ENCODE measurements at places on chromosomes 16 and 17. TPM values are rescaled to one million over a fixed set of nuclear protein-coding genes. Genes with fewer than 3 reads are reported as not detected.

Gene CDH13
- total RNA-seq, result 81.7 TPM

- no peak for DNase-seq
Observed at GRCh38 chr17:13084420-13084819, 66.6 kb upstream of the ELAC2 start.

GRCh38 chr17:80397686-80398085 lies 17.3 kb upstream of the ENDOV start:
- no peak for DNase-seq

- DNase-seq, result no peak
Observed at GRCh38 chr16:24520983-24521382, 18.4 kb upstream of the RBBP6 start.

Gene KCTD5
- total RNA-seq, result 14.3 TPM

DNA sequence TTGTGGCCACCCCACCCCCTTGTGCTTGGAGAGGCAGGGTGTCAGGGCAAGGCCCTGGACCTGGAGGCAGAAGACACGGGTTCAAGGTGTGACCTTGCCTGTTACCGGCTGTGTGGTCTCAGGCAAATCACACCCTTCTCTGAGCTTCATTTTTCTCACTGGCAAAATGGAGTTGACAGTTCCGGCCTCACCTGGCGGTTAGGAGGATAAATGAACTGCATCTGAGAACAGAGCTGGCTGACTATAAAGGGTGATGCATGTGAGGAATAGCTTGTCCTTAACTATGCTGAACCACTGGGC lies 4.2 kb upstream of the MEOX1 start:
- DNase-seq, result no peak

GRCh38 chr17:1737531-1738291 lies 5.0 kb upstream of the SERPINF2 start:
- no peak for DNase-seq

DNA sequence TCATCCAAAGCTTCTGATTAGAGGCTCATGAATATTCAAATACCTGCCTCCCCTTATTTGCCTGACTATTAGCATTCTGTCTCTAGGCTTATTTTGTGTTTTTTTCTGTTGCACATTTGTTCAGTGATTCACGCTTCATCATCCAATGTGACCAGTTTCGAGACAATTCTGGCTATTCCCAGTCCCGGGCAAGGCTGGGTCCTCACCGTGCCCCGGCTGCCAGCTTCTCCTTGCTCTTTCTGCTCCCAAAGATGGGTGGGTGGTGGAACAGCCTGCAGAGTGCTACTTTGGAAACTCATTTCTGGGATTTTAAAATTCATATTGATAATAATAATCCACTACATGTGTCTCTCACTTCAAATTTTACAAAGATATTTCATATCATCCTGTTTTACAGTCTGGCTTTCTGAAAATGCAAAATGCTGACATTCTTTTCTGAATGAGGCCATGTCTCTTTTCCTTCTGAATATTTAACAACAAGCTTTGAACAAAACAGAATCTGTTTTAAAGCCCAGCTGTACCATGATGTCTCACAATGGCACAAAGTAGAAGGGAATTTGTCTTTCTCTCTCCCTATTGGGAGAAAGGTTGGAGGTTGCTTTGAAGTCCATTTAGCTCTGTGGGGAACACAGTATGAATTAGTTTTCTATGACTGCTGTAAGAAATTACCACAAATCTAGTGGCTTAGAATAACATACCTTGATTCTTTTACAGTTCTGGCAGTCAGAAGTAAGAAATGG lies 116.9 kb upstream of the CDH13 start:
- DNase-seq, result no peak

DNA sequence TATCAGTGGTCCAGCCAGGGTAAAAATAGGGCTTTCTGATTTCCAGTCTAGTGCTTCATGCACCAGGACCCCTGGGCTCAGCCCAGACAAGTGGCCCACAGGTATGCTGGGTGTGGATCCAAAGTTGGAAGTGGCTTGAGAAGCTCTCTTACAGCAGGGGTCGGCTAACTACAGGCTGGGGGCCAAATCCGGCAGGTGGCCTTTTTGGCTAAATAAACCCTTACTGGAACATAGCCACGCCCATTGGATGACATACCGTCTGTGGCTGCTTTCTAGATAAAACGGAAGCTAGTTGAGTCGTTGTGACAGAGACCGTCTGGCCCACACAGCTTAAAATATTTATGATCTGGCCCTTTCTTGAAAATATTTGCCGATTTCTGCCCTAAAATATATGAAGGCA lies 119.0 kb upstream of the CDC42EP4 start:
- DNase-seq, result peak; percentile 37

DNA sequence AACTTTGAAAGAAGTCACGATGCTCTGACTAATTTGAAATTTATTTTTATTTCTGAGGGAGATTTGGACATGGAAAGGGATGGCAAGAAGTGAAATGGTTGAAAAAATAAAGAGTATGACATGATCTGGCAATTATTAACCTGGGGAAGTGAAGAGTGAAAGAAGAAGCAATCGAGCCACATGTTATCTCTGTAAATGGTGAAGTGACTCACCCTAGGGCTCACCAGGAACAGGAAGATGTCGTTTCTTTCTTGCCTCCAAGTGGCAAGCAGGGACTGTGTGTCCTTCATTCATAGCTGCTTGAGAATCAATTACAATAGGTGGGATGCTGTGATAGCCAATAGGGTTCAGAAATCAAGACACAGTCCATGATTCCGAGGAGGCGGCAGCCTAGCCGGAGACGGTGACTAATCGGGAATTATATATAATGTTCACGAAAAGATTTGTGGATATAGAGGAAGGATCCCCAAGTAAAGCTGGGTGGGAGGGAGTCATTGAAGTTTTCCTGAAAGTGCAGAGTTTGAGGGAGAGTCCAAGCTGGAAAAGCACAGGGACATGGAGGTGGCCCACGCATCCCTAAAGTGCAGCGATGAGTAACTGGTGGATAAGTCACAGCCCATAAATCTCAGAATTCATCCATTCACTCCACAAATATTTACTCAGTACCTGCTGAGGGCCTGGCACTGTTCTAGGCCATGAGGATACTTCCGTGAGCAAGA lies 18.2 kb upstream of the KRT20 start:
- DNase-seq, result no peak

- DNase-seq, result no peak
Observed at GRCh38 chr17:2904135-2904534, 107.9 kb downstream of the RAP1GAP2 start.

GRCh38 chr16:17328932-17329331 lies 141.8 kb downstream of the XYLT1 start:
- no peak for DNase-seq

Gene DERL2
- 43.3 TPM for total RNA-seq

Gene MC1R
- 2.7 TPM for total RNA-seq

DNA sequence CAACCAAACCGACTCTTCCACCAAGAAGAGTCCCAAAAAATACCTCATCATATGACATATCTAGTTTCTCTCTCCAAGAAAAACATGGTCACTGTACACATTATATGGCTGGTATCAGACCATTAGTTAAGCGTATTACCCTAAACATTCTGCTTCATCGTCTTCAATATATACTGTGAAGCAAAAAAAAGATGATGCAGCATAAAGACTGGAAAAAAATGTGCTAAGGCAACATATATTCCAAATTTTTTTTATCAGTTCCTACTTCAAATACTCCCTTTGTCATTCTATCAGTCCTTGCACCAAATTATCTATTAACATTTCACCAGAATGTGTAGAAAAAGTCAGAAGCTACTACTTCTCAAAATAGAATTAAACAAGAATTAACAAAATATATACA lies 42.9 kb downstream of the STX8 start:
- DNase-seq, result no peak

DNA sequence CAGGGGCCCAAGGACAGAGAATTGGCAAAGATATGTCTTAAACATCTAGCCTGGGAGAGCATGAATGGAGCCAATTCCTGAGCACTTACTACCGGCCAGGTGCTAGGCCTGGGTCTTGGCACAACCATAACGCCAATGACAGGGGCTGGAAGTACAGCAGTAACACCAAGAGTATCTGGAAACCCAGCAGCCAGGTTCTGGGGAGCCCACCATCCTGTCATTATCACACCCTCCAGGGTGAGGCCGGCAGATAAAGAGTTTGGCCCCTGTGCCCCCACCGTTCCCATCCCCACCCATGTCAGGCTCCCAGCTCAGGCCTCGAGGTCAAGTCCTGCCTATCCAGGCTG lies 508 bp upstream of the TMC8 start:
- DNase-seq, result no peak

DNA sequence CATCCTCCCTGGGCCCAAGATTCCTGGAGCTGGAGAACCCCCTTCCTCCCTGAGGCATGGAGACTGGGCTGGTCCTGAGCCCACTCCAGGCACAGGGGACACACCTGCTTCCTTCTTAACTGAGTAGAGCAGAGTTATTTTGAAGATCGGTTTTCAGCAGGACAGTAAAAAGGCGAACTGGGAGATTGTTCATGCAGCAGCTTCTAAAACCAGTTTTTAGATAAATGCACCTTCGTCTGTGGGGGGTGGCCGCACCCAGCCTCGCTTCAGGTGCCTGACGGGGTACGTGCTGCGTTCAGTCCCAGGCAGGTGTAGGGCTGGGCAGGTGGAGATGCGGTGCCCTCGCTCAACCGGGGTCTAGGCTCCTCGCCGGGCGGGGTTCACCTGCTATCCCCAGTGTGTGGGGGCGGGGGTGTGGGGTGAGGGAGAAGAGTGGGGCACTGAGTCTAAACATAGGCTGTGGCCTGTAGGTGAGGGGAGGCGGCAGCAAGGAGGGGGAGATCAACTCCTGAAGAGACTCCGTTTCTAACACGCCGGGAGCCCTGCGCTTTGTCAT lies 69.5 kb downstream of the JPH3 start:
- no peak for DNase-seq

- DNase-seq, result no peak
Observed at GRCh38 chr17:14859542-14859941, 405.6 kb downstream of the PMP22 start.

Gene FKBP10
- total RNA-seq, result 134 TPM

Gene TTC19
- 18.4 TPM for total RNA-seq

DNA sequence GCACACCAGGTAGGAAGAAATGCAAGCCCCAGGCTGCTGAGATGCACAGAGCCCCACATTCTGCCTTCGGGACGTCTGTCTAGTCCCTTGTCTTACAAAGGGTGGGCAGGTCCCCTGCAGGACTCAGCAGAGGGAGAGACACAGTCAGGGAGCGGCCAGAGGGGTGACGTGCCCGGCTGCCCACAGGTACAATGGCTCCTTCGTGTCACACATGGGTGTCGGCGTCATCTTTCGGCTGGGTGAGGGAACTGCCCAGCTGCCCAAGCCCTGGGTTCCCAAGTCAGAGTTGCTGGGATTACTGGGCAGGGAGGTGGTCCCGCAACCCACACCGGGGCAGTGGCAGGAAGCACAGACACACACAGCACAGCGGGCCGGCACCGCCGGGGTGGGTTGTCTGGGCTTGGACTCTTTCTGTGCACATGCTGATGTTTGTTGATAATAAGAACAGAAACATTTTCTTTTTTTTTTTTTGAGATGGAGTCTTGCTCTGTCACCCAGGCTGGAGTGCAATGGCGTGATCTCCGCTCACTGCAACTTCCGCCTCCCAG lies 80.6 kb downstream of the JPH3 start:
- DNase-seq, result no peak

GRCh38 chr16:74739275-74739674 lies 35.3 kb downstream of the FA2H start:
- peak; percentile 31 for DNase-seq

GRCh38 chr17:74987909-74988711 lies 678 bp downstream of the CDR2L start:
- peak; percentile 96 for DNase-seq

GRCh38 chr16:85474621-85475217 lies 138.4 kb upstream of the GSE1 start:
- DNase-seq, result no peak

Gene TSNAXIP1
- 0.37 TPM for total RNA-seq

Gene KRT9
- not detected for total RNA-seq

DNA sequence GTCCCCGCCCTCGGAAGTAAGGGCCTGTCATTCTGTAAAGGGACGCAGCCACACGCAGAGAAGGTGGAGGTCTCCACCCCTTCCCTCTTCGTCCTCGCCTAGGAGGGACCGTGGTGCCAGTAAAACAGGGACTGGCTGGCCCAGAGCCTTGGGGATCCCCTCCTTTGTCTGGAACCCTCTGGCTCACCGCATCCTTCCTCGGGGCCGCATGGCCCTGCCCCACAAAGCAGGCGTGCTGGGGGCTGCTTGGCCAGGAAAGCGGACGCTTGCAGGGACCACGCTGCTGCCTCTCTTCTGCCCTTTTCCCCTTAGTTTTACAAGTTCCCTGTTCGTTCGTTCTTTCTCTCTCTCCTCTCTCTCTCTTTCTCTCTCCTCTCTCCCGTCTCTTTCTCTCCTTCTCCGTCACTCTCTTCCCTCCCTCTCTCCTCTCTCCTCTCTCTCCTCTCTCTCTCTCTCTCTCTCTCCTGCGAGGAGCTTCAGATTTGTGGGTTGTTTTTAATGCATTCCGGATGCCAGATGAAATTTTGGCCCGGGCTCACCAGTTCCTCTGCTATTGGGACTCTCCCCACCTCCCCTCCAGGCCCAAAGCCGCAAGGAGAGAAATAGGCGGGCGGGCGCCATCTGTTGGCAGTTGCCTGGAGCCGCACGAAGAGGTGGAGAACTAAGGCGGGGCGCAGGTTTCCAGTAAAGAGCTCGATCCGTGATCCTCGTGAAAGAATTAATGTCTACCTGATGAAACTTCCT lies 35.1 kb upstream of the CDRT4 start:
- peak; percentile 98 for DNase-seq

Gene GJC1
- total RNA-seq, result 80.8 TPM

Gene TNFRSF17
- total RNA-seq, result not detected

DNA sequence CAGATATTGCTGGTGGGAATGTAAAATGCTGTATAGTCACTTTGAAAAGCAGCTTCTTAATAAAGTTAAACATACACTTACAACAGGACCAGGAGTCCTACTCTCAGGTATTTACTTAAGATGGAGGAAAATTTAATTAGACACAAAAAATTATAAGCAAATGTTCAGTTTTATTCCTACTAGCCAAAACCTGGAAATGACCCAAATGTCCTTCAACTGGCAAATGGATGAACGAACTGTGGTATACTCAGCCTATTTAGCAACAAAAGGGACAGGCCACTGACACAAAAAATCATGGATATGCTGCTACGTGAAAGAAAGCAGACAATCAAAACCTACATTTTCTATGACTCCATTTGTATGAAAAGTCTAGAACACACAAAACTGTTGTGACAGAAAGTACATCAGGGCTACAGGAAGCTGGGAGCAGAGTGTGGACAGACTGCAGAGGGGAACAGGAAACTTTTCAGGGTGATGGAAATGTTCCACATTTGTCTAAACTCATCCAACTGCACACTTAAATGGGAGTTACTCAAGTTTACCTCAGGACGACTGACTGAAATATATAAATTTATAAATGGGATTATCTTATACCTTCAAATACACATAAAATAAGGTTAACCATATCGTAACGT lies 49.3 kb upstream of the MNT start:
- DNase-seq, result no peak

Gene AOC3
- total RNA-seq, result 342 TPM

Data from posterior vena cava (tissue), 2 donors.